Common myeloid progenitor, CD34-positive (primary cell): ENCODE measurements at places on chromosomes 12 and 14.

- no peaks in the 10 kb centered on the region for H3K36me3 ChIP-seq
- no peak overlapping the region for H3K27ac ChIP-seq
- H3K27me3 ChIP-seq: no peaks in the 10 kb centered on the region
- no peaks in the 10 kb centered on the region for H3K4me1 ChIP-seq
- no peak for DNase-seq
- H3K4me3 ChIP-seq: no peak overlapping the region
Observed at GRCh38 chr12:45290216-45290605, 74.3 kb downstream of the ANO6 start.

DNA sequence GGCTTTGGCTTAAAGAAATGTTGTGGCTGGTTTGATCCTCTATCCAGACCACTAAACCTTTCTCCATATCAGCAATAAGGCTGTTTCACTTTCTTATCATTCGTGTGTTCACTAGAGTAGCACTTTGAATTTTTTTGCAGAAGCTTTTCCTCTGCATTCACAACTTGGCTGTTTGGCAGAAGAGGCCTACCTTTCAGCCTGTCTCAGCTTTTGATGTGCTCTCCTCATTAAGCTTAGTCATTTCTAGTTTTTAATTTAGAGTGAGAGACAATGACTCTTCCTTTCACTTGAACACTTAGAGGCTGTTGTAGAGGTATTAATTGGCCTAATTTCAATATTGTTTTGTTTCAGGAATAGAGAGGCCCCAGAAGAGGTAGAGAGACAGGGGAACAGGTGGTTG lies 13.8 kb downstream of the KCNMB4 start:
- no peak overlapping the region for H3K4me3 ChIP-seq
- no peaks in the 10 kb centered on the region for H3K4me1 ChIP-seq
- no peaks in the 10 kb centered on the region for H3K27me3 ChIP-seq
- no peak for DNase-seq

- no peak overlapping the region for H3K27ac ChIP-seq
- DNase-seq: no peak
- H3K4me1 ChIP-seq: peaks cover 21% of the 10 kb centered on the region
- H3K4me3 ChIP-seq: no peak overlapping the region
- H3K36me3 ChIP-seq: no peaks in the 10 kb centered on the region
Observed at GRCh38 chr14:68361231-68361630, 431.6 kb downstream of the ZFP36L1 start.

GRCh38 chr12:131104463-131105350 lies 151.0 kb downstream of the ADGRD1 start:
- DNase-seq: peak; percentile 78
- H3K4me1 ChIP-seq: no peaks in the 10 kb centered on the region
- H3K4me3 ChIP-seq: no peak overlapping the region
- H3K27me3 ChIP-seq: no peaks in the 10 kb centered on the region
- no peak overlapping the region for H3K27ac ChIP-seq

GRCh38 chr12:45183246-45183645 lies 32.6 kb upstream of the ANO6 start:
- H3K36me3 ChIP-seq: peaks cover 4% of the 10 kb centered on the region
- no peak overlapping the region for H3K27ac ChIP-seq
- H3K4me1 ChIP-seq: no peaks in the 10 kb centered on the region
- no peak overlapping the region for H3K4me3 ChIP-seq

GRCh38 chr12:96441816-96442215 lies 41.6 kb upstream of the CDK17 start:
- H3K27me3 ChIP-seq: no peaks in the 10 kb centered on the region
- H3K4me3 ChIP-seq: no peak overlapping the region
- no peak for DNase-seq
- H3K36me3 ChIP-seq: no peaks in the 10 kb centered on the region

- H3K27ac ChIP-seq: no peak overlapping the region
- H3K27me3 ChIP-seq: no peaks in the 10 kb centered on the region
- no peaks in the 10 kb centered on the region for H3K4me1 ChIP-seq
- DNase-seq: no peak
- H3K36me3 ChIP-seq: peaks cover 2% of the 10 kb centered on the region
Observed at GRCh38 chr12:53058674-53059433, 9.0 kb downstream of the TNS2 start.

GRCh38 chr12:95759718-95760117 lies 30.8 kb downstream of the NTN4 start:
- H3K27ac ChIP-seq: no peak overlapping the region
- no peaks in the 10 kb centered on the region for H3K36me3 ChIP-seq
- no peak for DNase-seq
- no peaks in the 10 kb centered on the region for H3K27me3 ChIP-seq
- no peaks in the 10 kb centered on the region for H3K4me1 ChIP-seq

- H3K27ac ChIP-seq: no peak overlapping the region
- no peak overlapping the region for H3K4me3 ChIP-seq
- no peaks in the 10 kb centered on the region for H3K27me3 ChIP-seq
- H3K4me1 ChIP-seq: peaks cover 61% of the 10 kb centered on the region
- no peaks in the 10 kb centered on the region for H3K36me3 ChIP-seq
- no peak for DNase-seq
Observed at GRCh38 chr14:76769636-76770292, 8.5 kb downstream of the VASH1 start.

DNA sequence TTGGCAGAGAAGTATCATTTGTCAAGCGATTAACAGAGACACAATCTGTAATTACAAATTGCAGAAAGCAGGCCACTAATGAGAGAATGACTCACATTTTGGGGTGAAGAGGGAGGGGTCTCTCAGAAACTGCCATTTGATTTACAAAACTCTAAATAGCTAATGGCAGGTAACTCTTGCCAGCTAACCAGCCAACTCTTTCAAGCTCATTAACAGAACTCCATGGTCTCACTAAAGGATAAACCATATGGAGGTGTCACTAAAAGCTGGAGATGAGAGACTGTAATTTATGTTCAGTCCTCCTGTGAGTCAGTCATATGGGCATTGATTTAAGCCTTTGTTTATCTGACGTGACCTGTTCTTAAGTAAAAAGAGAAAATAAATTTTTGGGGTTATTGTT lies 336.4 kb downstream of the FOXG1 start:
- no peak for DNase-seq
- no peaks in the 10 kb centered on the region for H3K36me3 ChIP-seq
- no peaks in the 10 kb centered on the region for H3K27me3 ChIP-seq
- no peak overlapping the region for H3K27ac ChIP-seq
- H3K4me3 ChIP-seq: no peak overlapping the region

DNA sequence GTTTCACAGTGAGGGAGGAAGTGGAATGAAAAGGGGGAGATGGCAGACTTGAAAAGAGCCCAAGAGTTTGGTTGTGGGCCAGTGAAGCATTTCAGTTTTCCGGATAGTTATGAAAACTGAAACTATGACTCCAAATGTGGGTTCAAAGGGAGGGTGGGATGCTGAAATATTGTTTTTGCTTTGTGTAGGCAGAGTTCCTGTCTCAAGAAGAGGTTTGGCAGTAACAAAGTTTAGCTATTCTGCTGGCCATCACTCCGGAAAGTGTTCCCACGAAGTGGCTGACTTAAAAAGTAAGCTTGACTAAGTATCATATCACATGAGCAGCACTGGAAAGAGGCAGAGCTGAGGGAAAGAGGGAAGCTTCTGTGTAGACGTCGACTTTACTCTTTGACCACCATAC lies 85.2 kb downstream of the CAND1 start:
- H3K27me3 ChIP-seq: no peaks in the 10 kb centered on the region
- peaks cover 14% of the 10 kb centered on the region for H3K4me1 ChIP-seq
- H3K27ac ChIP-seq: no peak overlapping the region

DNA sequence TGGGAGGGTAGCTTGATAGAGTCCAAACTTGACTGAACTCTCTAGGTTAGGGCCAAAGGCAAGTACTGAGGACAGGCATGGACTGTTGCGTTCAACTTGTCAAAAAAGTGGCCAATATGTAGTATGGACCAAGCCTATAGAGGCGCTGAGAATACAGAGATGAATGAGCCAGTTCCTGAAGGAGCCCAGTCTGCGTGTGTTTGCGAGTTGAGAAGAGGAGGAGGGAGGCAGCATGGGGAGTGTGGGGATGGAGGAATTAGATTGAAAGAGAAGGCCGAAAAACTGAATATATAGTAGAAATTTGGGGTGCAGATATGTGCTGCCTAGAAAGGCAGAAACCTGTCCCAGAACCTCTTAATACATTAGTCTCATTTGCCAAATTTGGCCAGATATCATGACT lies 412.4 kb downstream of the PCNX1 start:
- DNase-seq: no peak
- H3K27me3 ChIP-seq: peaks cover 3% of the 10 kb centered on the region
- H3K4me3 ChIP-seq: peak overlapping the region; percentile 39
- H3K27ac ChIP-seq: peak overlapping the region; percentile 14
- H3K36me3 ChIP-seq: no peaks in the 10 kb centered on the region
- peaks cover 22% of the 10 kb centered on the region for H3K4me1 ChIP-seq

GRCh38 chr12:1474041-1474573 lies 120.3 kb downstream of the FBXL14 start:
- DNase-seq: peak; percentile 77
- peaks cover 5% of the 10 kb centered on the region for H3K4me1 ChIP-seq
- H3K27me3 ChIP-seq: peaks cover 2% of the 10 kb centered on the region
- H3K4me3 ChIP-seq: no peak overlapping the region
- no peaks in the 10 kb centered on the region for H3K36me3 ChIP-seq
- no peak overlapping the region for H3K27ac ChIP-seq

DNA sequence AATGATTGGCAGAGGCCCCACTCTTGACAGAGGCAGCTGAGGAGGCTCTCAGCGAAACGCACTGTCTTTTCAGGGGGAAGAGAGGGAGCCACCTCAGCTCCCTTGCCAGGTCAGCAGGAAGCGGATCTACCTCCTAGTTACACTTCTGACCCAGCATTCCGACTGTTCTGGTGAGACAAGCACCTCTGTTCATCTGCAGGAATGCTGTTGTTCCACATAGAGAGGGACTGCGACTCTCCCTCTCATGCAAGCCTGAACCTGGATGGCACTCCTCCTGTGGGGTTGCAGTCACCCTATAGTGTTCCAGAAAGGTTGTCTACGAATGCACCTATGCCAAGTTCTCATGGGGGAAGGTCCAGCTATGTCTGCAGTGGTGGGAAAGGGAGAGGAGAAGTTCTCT lies 37.1 kb upstream of the AEBP2 start:
- no peaks in the 10 kb centered on the region for H3K36me3 ChIP-seq
- no peak for DNase-seq
- H3K4me1 ChIP-seq: no peaks in the 10 kb centered on the region
- H3K27me3 ChIP-seq: no peaks in the 10 kb centered on the region

DNA sequence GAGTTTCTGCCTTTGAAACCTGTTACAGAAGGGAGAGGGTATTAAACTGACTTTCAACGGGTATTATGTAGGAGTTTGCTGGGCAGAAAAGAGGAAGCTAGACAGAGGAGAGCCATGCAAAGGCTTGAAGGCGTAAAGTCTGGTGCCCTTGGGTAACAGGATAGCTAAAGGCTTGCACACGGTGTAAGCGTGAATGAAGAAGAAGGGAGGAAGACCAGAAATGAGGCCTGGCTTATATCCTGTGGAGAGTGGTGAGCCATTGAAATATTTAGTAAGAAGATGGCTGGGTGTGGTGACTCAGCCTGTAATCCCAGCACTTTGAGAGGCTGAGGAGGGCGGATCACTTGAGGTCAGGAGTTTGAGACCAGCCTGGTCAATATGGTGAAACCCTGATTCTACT lies 22.6 kb downstream of the SUDS3 start:
- H3K4me1 ChIP-seq: no peaks in the 10 kb centered on the region
- no peak for DNase-seq
- H3K27ac ChIP-seq: no peak overlapping the region
- no peak overlapping the region for H3K4me3 ChIP-seq
- peaks cover 82% of the 10 kb centered on the region for H3K36me3 ChIP-seq

DNA sequence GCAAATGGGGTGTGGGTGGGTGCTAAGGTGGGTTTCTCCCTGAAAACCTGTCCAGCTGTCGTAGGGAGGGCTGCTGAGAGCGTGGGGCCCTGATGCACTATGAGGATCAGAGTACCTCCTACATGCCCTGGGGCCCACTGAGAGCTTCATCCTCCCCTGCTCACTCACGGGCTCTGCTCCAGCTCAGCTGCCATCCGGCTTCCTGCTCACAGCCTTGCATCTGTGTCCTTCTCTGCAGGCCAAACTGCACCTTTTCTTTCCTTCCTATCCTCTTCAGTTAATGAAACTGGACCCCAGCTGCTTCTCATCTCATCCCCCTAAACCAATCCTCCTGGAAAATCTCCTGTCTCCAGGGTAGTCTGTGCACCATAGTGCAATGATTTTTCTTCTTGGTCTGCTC lies 22.2 kb upstream of the GPRC5D start:
- H3K4me1 ChIP-seq: no peaks in the 10 kb centered on the region
- DNase-seq: no peak
- no peaks in the 10 kb centered on the region for H3K27me3 ChIP-seq
- H3K36me3 ChIP-seq: peaks cover 46% of the 10 kb centered on the region
- no peak overlapping the region for H3K27ac ChIP-seq

DNA sequence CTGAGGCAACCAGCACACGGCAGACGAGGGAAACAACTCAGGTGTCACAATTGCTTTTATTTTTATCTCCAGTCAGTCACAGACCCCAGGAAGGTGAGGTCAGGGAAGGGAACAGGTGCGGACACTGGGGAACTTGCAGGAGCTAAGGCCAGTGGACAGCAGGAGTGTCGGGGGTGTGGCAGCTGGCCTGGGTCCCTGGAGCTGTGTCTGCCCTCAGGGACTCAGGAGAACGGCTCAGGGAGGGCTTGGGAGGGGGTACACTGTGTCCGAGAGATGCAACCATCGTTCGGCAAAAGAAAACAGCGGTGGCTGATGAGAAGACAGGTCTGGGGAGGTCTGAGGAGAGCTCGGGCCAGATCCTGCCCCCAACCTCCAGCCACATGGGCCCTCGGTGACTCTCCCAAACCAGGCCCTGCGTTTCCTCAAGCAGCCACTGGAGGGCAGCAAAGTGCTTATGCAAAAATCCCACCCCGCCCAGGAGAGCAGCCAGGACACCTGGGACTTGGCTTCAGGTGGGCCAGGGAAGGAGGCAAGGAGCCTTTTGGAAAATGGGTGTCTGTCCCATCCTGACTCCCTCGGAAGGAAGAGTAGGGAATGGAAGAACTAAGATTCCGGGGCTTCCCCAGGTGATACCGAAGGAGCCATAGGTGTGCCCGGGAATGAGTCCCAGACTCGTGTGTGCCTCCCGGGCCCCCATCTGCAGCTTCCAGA lies 24.1 kb upstream of the BCDIN3D start:
- H3K36me3 ChIP-seq: no peaks in the 10 kb centered on the region
- H3K4me1 ChIP-seq: no peaks in the 10 kb centered on the region
- H3K4me3 ChIP-seq: no peak overlapping the region
- no peak overlapping the region for H3K27ac ChIP-seq

GRCh38 chr12:132448463-132448820 lies 41.5 kb upstream of the FBRSL1 start:
- H3K4me3 ChIP-seq: no peak overlapping the region
- DNase-seq: no peak
- peaks cover 63% of the 10 kb centered on the region for H3K4me1 ChIP-seq
